ENCODE measurements at places on chromosomes 7 and 10. TPM values are rescaled to one million over a fixed set of nuclear protein-coding genes. Genes with fewer than 3 reads are reported as not detected.

Gene HERPUD2
- 21.7 TPM for total RNA-seq

Gene ZRANB1
- total RNA-seq, result 15.1 TPM

Gene EEPD1
- 1.3 TPM for total RNA-seq

Gene NPC1L1
- total RNA-seq, result not detected

Gene HTR5A
- total RNA-seq, result not detected

Gene ZMIZ2
- 7.5 TPM for total RNA-seq

Gene TACR2
- total RNA-seq, result 0.63 TPM

Gene FKBP6
- total RNA-seq, result not detected

Gene GRB10
- 98.5 TPM for total RNA-seq

Gene TMEM273
- 68.7 TPM for total RNA-seq

Gene PKD2L1
- total RNA-seq, result not detected

Gene RAMP3
- 32.3 TPM for total RNA-seq

Gene SPAM1
- total RNA-seq, result not detected

Gene STN1
- 20.9 TPM for total RNA-seq

Gene SPDYE16
- total RNA-seq, result not detected

Gene SPDYE2
- not detected for total RNA-seq

Gene ASIC3
- total RNA-seq, result under 0.01 TPM

Gene BMPER
- total RNA-seq, result 4.9 TPM

Gene SPDYE2B
- total RNA-seq, result not detected

Gene NUDT1
- 8.6 TPM for total RNA-seq

Gene CC2D2B
- 0.13 TPM for total RNA-seq

Gene SORBS1
- total RNA-seq, result 0.77 TPM

Gene OR9A2
- not detected for total RNA-seq

Data from dermis microvascular lymphatic vessel endothelial cell (primary cell).